ENCODE measurements at places on chromosomes 5 and 9.

DNA sequence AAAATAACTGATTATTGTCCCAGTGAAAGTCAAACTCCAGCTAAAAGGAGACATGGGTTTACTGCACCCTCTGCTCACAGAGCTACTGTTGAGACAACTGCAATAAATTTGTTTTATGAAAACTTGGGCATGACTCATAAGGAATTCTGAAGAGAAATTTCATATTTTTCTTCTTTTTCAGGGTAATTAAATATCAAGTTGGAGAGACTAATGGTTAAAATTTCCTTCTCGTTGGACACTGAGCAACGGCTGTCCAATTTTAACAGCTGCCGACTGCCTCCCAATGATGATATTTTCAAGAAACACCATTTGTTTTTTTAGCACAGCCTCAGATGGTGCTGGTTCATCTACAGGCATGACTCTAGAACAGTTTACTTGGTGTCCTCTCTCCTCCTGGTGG lies 259.2 kb upstream of the RGMB start:
- DNase-seq, result peak; percentile 19

GRCh38 chr9:114450833-114451706 lies 54.2 kb downstream of the WHRN start:
- DNase-seq, result no peak

DNA sequence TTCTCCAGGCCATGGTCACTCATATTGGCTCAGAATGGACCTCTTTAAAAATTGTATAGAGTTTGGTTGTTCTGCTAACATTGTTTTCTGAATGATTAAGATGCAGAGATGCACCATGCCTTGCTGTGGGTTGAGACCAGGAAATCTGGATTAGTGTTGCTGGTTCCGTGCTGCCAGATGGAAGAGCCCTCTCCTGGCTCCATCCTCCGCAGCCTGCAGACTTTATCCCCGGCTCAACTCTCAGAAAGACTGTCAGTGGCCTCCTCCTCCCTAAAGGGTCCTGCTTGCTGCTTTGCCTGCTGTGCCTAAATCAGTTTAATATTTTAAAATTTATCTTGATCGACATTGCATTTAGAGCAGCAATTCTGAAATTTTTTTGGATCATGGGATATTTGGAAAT lies 196.7 kb downstream of the TENT4A start:
- no peak for DNase-seq

- DNase-seq, result no peak
Measured at GRCh38 chr9:127923046-127923445, 6.2 kb upstream of the ST6GALNAC4 start.

DNA sequence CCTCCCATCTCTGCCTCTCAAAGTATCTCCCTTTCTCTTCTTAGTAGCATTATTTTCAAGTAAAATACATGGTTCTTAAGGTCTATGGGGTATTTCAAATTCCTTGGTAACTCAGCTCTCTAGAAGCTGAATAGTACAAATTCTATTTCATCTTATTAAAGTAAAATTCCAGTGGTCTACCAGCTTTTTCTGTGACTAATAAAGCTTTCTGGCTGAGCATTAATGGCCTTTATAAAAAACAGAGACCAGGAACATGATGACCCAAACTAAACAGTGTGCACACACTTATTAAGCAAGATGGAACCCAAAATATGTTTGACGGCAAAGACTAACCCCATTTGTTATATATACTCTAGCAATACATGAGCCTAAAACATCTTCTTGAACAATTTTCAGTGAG lies 142.6 kb downstream of the OR2K2 start:
- DNase-seq, result no peak

GRCh38 chr9:6631207-6631512 lies 14.4 kb downstream of the GLDC start:
- no peak for DNase-seq

GRCh38 chr5:150044712-150045111 lies 41.6 kb downstream of the CSF1R start:
- DNase-seq, result no peak

- no peak for DNase-seq
Measured at GRCh38 chr5:116448870-116449427, 125.7 kb downstream of the SEMA6A start.

GRCh38 chr9:27212191-27212590 lies 84.8 kb downstream of the EQTN start:
- DNase-seq, result no peak

- DNase-seq, result no peak
Measured at GRCh38 chr9:98829766-98830165, 22.3 kb downstream of the GALNT12 start.

DNA sequence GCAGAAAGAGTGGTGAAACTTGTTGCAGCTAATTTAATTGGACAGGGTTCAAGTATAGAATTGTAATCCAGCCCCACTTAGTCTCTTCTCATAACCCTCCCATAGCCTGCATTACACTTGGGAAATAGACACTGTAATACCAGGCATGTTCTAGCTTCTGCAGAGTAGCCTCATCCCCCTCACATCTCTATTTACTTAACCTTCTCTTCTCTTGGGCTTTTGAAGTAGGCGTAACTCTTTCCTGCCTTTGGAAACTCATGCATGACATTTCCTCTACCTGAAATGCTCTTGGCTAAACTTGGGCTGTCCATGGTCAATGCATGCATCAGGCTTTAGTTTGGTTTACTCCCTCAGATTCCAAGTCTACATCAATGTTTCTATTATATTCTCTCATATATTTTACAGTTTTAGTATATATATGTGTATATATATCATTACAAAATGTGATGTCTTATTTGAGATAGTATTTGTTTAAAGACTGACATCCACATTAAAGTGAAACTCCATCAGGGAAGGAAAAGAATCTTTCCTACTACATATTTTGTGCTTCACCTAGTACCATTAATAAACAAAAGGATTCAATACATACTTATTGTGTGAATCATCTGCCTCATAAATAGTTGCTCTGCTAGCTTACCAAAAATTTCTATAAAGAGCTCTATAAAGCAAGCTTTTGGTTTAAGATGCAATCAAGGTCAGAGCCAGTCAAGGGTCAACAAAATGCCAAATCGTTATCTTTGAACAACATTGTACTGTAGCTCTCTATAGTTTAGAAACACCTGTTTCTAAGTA lies 1158.0 kb downstream of the MAT2B start:
- DNase-seq, result peak; percentile 29

DNA sequence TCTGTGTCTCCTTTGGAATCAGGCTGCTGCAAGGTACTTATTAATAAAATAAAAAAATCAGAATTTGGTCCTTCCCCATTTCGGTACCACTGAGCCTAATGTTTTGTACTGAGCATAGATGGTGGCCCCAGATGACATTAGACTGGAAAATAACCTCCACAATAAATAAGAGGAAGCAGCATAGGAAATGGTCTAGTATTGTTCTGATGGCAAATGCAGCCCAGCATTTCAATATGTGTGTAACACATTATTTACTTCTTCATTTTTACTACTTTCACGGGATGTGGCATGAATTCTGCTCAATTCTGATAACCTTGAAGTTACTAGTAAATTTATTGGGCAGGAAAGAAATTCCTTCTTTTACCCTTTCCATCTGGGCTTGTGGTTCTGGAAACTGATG lies 295.6 kb downstream of the ADGRV1 start:
- DNase-seq, result no peak

GRCh38 chr9:136712690-136713544 lies 545 bp downstream of the DIPK1B start:
- no peak for DNase-seq

GRCh38 chr9:134661299-134661698 lies 19.7 kb downstream of the COL5A1 start:
- no peak for DNase-seq

GRCh38 chr9:75911390-75911789 lies 20.9 kb downstream of the PCSK5 start:
- DNase-seq, result no peak

DNA sequence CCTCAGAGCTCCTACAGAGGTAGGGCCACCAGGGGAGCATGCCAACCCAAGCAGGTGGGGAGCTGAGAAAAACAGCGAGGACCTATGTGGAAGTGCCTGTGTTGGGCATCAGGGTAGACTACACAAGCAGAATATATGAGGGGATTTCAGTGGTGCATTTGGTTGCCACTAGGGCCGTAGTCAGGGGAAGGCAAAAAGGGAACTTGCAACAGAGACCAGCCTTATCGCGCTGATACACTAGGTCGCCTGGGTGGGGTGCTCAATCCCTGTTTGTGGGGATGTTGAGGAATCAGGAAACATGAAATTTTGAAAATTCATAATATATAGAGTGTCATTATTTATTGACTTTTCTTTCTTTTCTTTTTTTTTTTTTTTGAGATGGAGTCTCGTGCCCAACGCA lies 370.9 kb upstream of the PRR16 start:
- no peak for DNase-seq

GRCh38 chr9:115088860-115089259 lies 29.1 kb downstream of the TNC start:
- DNase-seq, result no peak

GRCh38 chr9:33687779-33688178 lies 107.6 kb upstream of the PRSS3 start:
- no peak for DNase-seq

DNA sequence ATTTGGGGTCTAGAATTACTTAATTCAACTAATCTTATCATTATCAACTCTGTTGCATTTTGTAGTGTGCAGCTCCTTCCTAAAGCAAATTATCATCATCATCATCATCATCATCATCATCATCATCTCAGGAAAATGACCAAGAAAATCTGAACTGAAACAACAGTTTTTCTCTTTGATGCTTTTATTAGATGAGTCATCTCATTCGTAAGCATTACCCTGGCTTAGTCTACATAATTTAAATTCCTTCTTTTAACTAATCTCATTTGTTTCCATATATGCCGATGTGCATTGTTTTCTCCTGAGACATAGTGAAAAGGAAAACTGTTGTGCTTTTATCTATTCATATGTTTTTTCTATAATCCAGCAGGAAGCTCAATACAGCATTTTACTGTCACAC lies 173.0 kb upstream of the PDE4D start:
- peak; percentile 63 for DNase-seq

GRCh38 chr9:107593224-107593870 lies 103.8 kb upstream of the KLF4 start:
- no peak for DNase-seq

- DNase-seq, result no peak
Measured at GRCh38 chr5:174418809-174419539, 305.4 kb upstream of the MSX2 start.

Measured in HS-5 (cell line).